Stimulated activated CD4-positive, alpha-beta T cell treated with anti-CD3 and anti-CD28 coated beads, Interleukin-4, amount 100 ng/mL, for 4 hours (primary cell): ENCODE measurements at places on chromosomes 3 and 15.

DNA sequence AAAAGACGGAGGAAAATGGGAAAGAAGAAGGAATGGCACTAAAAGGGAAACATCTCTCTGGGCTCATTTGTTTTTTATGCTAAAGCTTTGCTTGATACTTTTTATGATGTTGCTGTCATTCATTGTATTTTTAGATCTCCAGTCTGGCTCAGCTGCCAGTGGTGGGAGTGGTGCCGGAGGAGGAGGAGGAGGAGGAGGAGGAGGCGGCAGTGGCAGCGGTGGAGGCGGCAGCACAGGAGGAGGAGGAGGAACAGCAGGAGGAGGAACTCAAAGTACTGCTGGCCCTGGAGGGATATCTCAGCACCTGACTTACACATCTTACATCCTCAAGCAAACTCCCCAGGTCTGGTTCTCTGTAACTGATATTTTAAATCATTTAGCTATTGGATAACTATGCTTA, 49.6 kb downstream of the MAP6D1 start:
- no peak for DNase-seq

GRCh38 chr3:114452256-114452655, 158.4 kb downstream of the TIGIT start:
- DNase-seq = no peak

DNA sequence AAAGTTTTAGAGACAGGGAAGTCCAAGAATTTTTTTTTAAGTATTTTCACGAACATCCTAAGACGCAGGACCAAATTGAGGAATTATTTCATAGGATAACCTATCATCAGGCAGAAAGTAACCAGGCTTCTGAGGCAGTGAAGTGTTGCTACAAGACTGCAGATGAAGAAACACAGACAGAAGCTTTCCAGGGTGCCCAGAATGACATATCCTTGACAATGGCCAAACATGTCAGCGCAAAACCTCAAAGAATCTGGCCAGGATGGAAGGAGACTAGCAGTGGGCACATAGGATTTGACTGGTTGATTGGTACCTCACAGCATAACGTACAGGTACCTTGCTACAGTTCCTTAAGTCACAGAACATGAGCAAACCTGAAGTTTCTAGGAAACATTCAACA, 7.5 kb downstream of the ADAMTS9 start:
- DNase-seq = no peak

GRCh38 chr15:50872832-50873426, 35.6 kb upstream of the AP4E1 start:
- no peak for DNase-seq

- DNase-seq = no peak
Observed at GRCh38 chr15:89785774-89786140, 9.6 kb downstream of the MESP2 start.

- no peak for DNase-seq
Observed at GRCh38 chr3:17770682-17771081, 28.3 kb upstream of the TBC1D5 start.

DNA sequence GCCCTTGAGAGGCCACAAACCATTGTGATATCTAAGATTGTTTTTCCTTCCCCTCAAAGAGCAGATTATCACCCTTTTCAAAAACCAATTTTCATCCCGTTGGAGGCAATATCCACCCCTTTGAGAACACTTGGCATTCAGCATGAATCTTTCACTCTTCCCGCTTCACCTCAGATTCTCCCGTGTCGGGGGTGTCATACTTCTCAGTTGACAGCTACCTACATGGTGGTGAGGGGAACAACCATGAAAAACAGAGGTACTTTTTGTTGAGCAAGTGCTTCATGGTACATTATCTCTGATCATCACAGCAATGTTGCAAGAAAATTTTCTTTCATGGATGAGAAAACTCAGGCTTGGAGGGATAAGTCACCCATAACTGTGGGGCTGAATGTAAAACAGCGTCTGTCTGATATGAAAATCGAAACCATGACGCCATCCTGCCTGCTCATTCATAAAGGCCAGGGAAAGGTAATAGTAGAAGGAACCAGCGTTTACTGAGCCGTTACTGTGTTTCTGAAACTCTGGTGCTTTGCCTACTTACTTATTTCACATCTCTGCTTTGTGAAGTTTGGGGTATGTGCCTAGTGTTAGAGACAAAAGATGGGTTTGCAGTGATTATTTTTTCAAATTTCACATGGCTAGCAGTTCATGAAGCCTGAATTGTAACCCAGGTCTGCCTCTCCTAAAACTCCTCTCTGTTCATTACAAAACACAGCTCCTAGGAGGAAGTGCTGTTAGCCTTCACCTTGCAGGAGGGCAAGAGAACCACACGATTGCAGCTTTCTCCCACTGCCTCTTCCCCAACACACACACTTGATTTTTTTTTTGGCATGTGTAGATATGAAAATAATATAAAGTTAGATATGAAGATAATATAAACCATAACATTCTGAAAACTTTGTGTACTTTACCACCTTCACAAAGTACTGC, 35.4 kb downstream of the SV2B start:
- no peak for DNase-seq

DNA sequence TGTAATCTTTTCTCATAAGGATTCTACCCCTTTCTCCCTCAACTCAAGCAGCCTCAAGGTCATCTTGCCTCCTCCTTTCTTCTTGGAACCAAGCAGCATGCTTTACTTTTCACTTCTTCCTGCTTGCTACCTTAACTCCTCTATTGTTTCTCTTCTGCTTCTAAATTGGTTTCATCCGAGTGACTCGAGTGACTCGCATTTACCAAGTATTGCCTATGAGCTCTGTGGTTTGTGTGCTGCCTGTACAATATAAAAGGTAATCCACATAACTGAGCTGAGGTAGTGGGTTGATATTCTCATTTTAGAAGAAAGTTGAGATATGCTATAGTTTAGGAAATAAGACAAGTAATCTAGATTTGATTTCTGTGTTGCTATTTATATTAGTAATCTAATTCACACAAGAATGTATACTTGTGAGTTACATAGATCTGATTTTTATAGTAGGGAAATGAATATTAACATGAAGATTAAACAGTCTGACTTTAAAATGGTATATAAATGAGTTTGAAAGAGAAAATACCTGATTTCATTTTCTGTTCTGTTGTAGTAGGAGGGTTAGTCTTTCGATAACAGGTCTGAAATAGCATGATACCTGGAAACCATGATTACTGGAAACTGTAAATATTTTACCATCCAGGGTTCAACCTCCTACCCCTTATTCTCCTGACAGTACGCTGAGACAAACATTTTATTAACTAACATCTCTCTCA, 5.5 kb downstream of the HHLA2 start:
- DNase-seq = no peak

DNA sequence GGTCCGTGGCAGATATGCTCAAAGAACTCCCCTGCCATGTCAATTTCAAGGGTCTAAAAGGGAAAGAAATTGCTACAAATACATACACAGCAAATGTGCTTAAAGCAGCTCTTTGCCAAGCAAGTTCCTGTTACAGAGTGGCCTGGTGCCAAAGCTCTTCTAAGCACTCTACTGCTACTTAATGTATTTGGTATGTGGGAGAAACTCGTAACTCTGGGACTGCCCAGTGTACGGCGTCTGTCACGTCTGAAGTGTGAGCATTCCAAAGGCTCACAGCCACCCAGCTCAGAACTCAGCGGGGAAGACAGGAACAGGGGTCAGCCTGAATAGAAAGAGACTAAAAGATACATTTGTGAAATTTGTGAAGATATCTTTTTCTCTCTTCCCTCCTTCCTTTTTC, 54.6 kb downstream of the RBMS3 start:
- DNase-seq = no peak

GRCh38 chr3:50164984-50165909, 10.1 kb downstream of the SEMA3F start:
- no peak for DNase-seq

DNA sequence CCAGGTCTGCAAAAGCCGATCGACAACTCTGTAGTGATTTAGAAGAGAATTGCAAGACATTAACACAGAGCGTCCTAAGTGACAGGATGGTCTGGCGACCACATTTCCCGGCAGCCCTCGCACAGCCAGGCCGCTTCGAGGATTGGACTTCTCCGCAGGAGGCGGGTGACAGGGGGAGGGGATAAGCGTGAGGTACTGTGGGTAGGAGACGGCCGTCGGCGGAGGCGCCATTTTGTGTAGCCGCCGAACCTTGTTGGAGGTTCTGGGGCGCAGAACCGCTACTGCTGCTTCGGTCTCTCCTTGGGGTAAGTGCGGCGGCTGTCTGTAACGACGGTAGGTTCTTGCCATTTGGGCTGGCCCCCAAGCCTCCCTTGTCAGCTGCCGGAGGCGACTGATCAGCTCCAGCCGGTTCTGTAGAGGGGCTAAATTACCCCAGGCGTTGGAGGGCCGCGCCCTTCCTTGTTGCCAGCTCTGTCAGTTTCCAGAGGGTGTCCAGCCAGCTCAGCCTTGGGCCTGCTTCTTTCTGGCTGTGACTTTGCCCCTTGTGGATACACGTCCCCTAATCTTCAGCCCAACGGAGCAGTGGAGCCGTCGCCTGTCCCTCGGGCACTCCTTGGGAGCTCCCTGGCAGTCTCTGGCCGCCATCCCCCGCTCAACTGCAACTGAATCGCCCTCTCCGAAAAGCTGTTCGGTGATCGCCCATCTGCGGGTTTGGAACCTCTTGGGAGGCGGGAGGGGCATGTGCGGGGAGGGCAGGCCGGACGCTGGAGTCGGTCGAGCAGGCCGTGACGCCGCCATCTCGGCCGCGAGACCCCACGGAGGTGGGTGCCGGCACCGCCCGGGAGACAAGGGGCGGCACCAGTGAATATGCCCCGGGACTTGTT, at the start of gene RBM5:
Gene RBM5 (plus strand): TSS at position 195 of the 884 bp plus-strand sequence. CDS start 1,516 bp downstream, outside the sequence.
- peak; percentile 83 for DNase-seq
